ENCODE measurements at places on chromosomes 12 and 14.
A peak's percentile ranks its signal among the peaks of the same experiment; 100 is the strongest.

DNA sequence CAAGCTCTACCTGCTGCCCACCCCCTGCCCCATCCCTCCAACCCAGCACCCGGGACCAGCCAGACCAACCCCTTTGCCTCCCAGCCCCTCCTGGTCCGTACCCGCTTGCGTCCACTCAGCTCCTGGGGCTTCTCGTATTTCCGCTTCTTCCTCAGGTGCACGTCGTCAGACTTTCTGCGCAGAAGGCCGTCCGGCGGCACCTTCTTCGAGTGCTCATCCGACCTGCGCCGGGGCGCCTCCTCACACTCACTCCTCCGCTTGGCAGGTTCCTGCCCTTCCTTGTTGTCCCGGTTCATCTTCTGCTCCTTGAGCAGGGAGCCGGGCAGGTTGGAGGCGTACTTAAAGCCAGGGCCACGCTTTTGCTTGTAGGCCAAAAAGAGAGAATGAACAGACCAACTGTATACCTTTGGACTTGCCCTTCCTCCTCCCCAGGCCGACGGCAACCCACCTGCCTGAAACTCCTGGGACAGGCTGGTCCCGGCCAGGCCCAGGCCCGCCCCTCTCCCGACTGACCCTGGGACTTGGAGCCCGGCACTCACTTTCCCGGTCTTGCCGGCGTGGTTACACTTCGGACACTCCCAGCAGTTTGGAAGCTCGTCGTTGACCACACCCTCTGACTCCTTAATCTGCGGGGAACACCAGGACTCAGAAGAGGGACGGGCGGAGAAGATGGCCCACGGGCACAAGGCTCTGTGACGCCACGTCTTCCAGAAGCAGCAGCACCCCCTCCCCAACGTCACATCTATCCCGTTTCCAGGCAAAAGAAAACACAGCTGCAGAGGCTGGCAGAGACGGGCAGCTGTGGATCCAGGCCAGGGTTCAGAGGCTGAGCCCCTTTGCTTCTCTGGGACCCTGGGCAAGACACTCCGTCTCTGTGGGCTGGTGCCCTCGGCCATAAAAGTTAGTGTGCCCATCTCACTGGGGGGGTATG lies 44.3 kb downstream of the RNF34 start:
- no peak for DNase-seq

GRCh38 chr12:52231305-52232202 lies 1.5 kb upstream of the KRT7 start:
- no peak for DNase-seq

DNA sequence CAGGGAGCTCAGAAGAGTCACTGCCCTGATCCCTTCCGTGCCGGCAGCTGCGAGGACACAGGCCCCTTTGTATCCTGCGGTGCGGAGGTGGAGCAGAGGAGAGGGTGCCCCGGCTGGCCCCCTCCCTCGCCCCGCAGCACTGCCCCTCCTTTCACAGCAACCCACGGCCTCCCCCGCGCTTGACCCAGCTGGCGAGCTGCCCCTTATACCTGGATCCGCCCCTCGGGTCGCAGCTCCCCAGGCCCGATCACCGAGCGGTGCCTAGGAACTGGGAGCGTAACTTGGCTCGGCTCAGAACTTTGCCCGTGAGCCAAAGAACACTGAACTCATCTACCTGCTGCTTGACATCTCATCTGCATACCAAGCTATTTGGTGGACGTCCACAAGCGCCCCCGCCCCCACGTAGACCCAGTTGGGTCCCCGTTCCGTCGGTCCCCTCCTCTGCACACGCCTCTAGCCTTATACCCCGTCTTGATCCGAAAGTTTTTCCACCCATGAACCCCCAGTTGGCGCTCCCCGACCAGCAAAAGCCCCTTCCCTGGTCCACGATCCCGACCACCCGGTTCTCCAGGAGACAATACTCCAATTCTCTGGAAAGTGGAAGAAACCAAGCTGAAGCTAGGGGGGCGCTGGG lies 697 bp upstream of the DNAJC14 start:
- peak; percentile 77 for DNase-seq

- no peak for DNase-seq
Observed at GRCh38 chr12:100251917-100252316, 15.0 kb downstream of the DEPDC4 start.

GRCh38 chr14:22802860-22803686 lies 12.2 kb downstream of the SLC7A7 start:
- DNase-seq: no peak

DNA sequence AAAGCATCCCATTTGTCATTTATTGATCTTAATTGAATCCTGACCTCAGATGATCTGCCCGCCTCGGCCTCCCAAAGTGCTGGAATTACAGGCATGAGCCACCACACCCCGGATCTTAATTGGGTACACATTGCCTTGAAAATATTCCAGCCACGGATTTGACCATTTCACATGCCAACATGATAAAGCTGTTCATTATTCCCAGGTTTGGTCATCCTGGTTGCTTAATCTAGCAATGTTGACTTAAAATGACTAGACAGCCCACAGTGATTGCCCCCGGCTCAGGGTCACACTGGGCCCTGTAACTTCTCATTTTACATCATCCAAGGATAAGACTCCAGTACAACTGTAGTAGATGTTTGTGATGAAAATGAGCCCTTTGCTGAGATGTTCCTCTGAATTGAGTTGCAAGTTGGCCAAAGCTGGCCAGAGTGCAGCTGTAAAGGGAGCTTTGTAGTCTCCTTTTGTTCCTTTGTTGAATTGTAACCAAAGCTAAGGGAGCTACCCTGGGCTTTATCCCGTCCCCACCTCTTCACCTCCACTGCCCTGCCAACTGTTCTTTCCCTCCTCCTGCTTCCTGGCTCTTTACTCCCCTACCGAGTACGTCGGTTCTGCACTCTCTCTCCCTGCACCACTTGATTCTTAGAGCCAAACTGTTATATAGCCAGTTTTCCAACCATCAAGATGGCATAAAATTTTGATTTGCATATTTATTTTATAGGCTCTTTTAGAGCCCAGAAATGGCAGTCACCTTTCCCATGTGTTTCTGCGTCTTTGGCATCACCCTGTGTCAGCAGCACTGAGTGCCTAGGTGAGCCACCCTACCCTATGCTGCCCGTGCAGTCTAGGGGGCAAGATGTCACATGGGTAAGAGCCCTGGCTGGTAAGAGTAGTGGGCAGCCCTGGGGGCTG lies 141.3 kb upstream of the HIF1A start:
- DNase-seq: no peak
